ENCODE measurements at places on chromosomes 3 and 15.

DNA sequence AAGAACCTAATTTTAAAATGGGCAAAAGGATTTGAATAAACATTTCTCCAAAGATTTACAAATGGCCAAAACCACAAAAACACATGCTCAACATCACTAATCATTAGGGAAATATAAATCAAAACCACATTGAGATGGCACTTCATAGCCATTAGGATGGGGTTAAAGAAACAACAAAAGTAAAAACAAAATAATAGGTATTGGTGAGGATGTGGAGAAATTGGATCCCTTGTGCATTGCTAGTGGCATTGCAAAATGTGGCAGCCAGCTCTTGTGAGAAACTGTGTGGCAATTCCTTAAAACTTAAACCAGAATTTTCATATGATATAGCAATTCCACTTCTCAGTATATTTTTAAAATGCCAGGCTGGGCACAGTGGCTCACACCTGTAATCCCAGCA lies 126.5 kb downstream of the STT3B start:
- no peak for DNase-seq

DNA sequence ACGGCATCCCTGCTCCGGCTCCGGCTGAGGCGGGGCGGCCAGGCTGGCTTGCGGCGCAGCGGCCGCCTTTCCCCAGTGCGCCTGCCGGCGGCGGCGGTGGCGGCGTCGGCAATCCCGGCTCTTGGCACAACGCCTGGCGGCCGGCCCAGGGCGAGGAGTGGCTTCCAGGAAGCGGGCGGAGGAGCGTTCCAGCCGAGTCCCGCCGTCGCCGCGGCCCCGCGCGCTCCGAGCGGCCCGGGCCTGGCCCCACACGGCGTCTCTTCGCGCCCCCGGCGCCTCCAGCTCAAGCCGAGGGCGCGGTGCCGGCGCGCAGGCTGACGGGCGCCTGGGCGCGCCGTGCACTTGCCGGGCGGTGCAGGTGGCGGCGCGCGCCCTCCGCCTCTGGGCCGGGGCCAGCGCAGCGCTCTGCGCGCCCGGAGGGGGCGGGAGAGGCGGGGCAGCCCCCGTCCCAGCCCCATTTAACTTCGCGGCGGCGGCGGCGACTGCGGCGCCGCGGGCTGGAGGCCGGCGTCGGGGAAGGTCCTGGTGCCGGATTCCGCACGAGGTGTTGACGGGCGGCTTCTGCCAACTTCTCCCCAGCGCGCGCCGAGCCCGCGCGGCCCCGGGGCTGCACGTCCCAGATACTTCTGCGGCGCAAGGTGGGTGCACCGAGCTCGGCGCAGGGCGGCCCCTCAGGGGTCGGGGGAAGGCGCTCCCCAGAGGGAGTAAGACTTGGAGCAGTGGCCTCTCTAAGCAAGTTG lies at the start of gene ADAMTSL3:
ADAMTSL3 (plus strand) TSS at position 485 of the 740 bp plus-strand sequence. CDS start 1,639 bp downstream, outside the sequence.
- DNase-seq: no peak

- no peak for DNase-seq
Measured at GRCh38 chr15:68623301-68623892, 44.6 kb downstream of the CORO2B start.

DNA sequence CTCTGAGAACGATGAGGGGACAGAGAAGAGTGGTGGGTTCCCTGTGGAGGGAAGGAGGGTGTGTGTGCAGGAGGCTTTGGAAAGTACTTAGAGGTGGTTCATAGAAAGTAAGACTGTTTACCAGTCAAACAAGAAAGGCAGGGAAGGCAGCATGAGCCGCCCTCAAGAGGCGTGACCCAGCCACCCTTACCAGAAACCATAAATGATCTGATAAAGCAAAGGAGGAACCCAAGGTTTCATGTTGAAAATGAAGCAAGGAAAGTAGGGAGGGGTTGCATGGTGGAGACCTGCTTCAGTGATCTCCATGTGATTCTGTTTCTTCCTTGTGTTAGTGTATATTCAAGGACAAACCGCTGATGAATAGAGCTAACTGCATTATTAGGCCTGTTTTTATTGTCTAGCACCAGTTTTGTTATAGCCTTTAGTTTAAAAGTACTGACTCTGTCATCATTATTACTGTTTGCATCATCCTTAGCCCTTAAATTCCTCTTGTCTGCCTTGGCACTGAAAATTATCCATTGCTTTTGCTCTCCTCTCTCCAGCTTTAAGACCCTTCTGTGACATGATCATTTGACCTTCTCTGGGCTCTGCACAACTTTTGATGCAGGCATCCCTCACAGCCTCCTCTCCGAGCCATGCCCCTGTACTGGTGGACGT lies 96.1 kb downstream of the STAC start:
- no peak for DNase-seq

DNA sequence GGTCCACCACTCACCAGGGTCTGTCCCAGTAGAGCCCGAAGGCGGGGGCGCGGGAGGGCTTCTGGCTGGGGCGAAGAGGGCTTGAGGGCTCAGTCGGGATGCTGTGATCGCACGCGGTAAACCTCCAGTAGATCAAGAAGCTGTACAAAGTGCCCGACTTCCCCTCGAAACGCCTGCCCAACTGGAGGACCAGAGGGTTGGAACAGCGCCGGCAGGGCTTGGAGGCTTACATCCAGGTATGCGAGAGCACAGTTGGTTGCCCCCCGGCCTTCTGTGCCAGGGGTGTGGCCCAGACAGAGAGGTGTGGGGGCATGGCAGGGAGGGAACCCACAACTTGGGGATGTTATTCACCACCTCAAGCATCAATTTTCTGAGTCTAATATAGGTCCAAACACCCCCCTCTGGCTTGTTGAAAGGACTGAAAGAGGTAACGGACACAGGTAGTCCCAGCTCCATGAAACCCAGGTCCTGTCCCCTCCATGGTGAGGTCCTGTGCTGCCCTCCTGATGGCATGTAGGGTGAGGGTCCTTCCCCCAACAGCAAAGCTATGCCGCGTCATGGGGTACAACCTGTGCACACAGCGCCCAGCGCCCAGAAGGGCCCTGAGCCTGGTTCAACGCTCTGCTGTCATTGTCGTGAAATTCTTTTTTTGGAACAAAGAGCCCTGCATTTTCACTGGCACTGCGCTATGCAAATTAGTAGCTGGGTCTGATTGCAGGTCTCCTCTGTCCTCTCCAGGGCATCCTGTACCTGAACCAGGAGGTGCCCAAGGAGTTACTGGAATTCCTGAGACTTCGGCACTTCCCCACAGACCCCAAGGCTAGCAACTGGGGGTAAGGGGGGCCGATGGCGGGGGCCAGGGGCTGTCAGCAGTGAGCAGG lies 1.2 kb downstream of the SNX22 start:
- DNase-seq: no peak

DNA sequence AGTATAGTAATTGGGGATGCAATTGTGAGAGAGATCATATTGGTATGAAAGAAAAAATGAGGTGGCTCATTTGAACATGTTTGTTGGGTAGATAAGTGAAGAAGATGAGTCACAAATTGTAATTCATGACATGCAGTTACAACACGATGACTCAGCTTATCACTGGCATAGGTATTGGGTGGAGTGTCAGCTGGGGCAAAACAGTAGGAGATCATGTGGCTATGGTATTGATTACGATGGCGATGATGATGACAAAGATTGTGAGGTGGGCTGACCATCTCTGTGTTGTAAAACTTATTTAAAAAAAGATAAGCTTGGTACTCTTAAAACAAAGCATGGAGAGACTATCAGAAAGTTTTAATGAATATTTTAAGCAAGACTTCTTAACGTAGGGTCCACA lies 11.6 kb upstream of the DPH6 start:
- DNase-seq: no peak

DNA sequence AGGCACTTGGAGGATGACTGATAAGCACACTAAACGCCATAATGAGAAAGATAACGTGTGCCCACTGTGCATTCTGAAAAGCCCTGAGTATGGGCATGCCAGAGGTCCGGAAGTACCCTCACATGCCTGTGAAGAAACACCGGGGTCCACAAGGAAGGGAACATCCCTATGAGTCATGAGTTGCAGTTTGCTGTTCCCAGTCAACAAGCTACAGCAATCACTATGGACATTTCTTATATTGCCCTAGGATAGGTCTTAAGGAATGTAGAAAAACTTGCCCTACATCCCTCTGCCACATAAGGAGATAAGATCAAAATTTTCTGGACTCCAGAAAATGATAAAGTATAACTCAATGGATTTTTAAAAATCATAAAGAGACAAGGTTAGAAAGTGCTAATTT lies 9.9 kb downstream of the MB21D2 start:
- no peak for DNase-seq

All from NCI-H774 (cell line).